ENCODE measurements at places on chromosomes 5 and 9.

- no peak for DNase-seq
Measured at GRCh38 chr9:83267741-83268140, 204.8 kb upstream of the RASEF start.

DNA sequence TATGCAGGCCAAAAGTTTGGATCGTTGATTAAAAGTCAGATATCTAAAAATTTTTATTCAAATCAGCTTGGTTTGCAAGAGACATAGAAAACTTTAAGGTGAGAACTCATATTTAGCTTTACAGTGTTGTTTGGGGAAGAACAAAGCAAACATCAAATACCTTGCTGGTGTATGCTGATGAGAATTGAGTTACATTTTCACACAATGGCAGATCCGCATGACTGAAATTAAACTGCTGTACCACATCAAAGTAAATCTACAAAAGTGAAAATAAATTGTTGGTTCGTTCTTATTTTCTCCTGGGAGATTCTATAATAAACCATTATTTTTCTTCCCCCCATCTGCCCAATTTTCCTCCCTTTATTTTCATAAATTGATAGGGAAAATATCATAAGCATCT is 198.2 kb upstream of the PCSK5 start:
- no peak for DNase-seq

- no peak for DNase-seq
Measured at GRCh38 chr9:98552331-98552730, 156.4 kb downstream of the GABBR2 start.

- DNase-seq: no peak
Measured at GRCh38 chr9:105459336-105459735, 11.5 kb downstream of the FSD1L start.

GRCh38 chr5:178766936-178767912 is 36.8 kb upstream of the ZNF354A start:
- DNase-seq: no peak

- no peak for DNase-seq
Measured at GRCh38 chr9:130480673-130481072, 35.9 kb downstream of the ASS1 start.

GRCh38 chr9:106644661-106645060 is 218.3 kb upstream of the ZNF462 start:
- no peak for DNase-seq

- DNase-seq: no peak
Measured at GRCh38 chr5:35370871-35371270, 140.6 kb upstream of the PRLR start.

DNA sequence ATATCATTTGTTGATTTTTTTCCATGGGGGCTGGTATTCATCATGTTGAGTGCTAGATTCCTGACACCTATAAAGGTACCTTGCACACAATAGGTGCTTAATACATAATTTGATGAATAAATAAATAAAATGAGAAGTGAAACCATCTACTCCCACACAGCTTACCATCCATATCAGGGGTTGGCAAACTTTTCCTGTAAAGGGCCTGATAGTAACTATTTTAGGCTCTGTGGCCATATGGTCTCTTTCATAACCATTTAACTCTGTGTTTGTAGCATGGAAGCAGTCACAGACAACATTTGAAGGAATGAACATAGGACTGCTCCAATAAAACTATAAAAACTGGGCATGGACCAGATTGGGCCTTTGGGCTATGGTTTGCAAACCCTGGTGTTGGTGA is 100.3 kb downstream of the GCNT1 start:
- no peak for DNase-seq

- no peak for DNase-seq
Measured at GRCh38 chr9:36121971-36122370, 14.6 kb upstream of the GLIPR2 start.

DNA sequence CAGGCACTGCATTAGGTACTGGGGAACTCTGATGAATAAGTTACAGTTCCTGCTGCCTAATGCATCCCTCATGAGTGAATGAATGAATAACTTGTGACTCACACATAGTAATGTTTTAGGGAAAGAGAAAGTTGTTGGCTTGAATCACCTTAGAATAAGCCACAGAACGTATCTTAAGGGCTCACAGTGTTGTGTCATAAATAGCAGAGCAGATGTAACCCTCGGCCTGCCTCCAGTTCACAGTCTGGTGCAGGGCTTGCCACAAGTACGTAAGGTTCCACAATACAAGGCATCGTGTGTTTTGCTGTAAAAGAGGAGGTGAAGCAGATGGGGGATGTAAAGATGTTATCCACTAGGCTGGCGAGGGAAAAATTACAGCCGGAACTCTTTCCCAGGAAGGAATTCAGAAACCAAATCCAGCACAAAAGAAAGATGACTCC is 218.7 kb downstream of the TRPM3 start:
- DNase-seq: peak; percentile 80

DNA sequence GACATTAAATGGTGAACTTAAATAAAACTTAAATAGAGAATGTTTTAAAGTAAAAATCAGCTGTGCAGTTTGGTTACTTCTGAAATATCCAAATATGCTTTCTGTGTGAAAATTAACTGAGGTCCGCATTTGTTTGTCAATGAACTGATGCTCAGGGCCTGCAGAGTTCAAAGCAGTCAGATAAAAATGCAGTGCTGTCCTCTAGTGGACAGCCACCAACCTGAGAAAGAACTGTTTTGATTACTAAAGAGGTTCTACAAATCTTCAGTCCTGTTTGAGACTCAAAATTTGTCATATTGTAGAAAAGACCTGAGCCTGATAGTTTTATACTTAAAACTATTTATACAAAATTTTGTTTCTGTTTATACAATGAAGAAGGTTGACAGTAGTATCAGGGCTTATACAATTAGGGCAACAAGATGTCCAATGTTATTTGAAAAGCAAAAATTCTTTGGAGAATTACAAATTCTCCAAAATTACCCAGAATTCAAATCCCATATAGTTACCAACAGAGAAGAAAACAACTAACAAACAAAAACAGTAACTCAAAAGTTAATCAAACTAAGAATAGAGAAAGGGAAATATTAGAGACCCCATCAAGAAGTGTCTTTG is 232.3 kb upstream of the TBCA start:
- DNase-seq: peak; percentile 46
